Activated naive CD4-positive, alpha-beta T cell treated with anti-CD3 and anti-CD28 coated beads for 36 hours (primary cell): ENCODE measurements at places on chromosomes 16 and 17.

GRCh38 chr17:77245162-77245926 is 104.6 kb downstream of the SEC14L1 start:
- peaks cover 18% of the 10 kb centered on the region for H3K27me3 ChIP-seq
- no peaks in the 10 kb centered on the region for H3K36me3 ChIP-seq
- H3K4me3 ChIP-seq = no peak overlapping the region
- peak; percentile 23 for DNase-seq
- H3K27ac ChIP-seq = no peak overlapping the region

DNA sequence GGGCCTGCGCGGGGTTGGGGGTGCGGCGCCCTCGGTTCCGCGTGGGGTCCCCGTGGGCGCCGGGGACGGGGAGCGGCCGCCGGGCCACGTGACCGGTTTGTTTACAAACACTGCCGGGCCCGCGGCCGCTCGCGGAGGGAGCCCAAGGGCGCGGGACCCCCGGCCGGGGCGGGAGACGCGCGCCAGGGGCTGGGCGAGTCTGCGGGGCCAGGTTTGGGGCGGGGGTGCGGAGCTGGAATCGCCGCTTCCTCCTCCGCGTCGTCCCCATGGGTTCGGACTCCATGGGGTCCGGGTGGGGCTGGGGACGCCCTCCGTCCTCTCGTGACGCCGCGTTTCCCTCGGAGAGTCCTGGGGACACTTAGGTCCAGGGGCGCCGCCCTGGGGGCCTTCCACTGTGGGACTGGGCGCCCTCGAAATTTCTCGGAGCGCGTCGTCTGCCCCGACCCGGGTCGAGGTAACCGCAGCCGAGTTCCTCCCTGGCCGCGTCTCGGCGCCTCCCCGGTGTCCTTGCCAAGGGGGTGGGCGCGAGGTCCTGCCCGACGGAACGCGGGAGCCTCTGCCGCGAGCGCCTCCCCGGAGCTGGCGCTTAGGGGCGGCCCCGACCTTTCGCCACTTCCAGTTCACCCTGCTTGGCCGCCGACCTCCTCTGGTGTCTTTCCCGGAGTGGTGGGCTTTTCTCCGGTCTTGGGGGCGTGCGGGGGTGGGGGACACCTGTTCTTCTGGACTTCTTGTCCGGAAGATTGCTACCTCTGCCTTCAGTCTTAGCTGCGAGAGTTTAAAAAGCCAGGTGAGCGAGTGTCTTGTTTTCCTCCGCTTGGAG is 684 bp downstream of the YPEL2 start:
- H3K27ac ChIP-seq = peak overlapping the region; percentile 67
- peak; percentile 32 for DNase-seq
- H3K4me3 ChIP-seq = peak overlapping the region; percentile 87
- no peaks in the 10 kb centered on the region for H3K27me3 ChIP-seq
- peaks cover 66% of the 10 kb centered on the region for H3K4me1 ChIP-seq

- peaks cover 13% of the 10 kb centered on the region for H3K27me3 ChIP-seq
- H3K36me3 ChIP-seq = no peaks in the 10 kb centered on the region
- DNase-seq = no peak
- H3K27ac ChIP-seq = no peak overlapping the region
- H3K4me1 ChIP-seq = no peaks in the 10 kb centered on the region
- no peak overlapping the region for H3K4me3 ChIP-seq
These were observed 189.1 kb upstream of the ANKFN1 start for GRCh38 chr17:55964191-55964590.

- H3K27ac ChIP-seq = peak overlapping the region; percentile 96
- DNase-seq = peak; percentile 50
- peaks cover 50% of the 10 kb centered on the region for H3K36me3 ChIP-seq
- no peaks in the 10 kb centered on the region for H3K27me3 ChIP-seq
These were observed 18.6 kb downstream of the PRCD start for GRCh38 chr17:76558198-76559095.

- no peaks in the 10 kb centered on the region for H3K36me3 ChIP-seq
- H3K4me3 ChIP-seq = no peak overlapping the region
- DNase-seq = no peak
These were observed 54.5 kb downstream of the TENT4B start for GRCh38 chr16:50207652-50208051.

GRCh38 chr17:17372856-17373520 is 69.8 kb downstream of the NT5M start:
- no peaks in the 10 kb centered on the region for H3K36me3 ChIP-seq
- H3K4me3 ChIP-seq = no peak overlapping the region
- H3K27ac ChIP-seq = no peak overlapping the region
- no peak for DNase-seq

GRCh38 chr17:16908273-16908672 is 63.6 kb downstream of the TNFRSF13B start:
- no peaks in the 10 kb centered on the region for H3K27me3 ChIP-seq
- no peak overlapping the region for H3K4me3 ChIP-seq
- H3K27ac ChIP-seq = no peak overlapping the region
- peaks cover 43% of the 10 kb centered on the region for H3K4me1 ChIP-seq
- no peaks in the 10 kb centered on the region for H3K36me3 ChIP-seq

DNA sequence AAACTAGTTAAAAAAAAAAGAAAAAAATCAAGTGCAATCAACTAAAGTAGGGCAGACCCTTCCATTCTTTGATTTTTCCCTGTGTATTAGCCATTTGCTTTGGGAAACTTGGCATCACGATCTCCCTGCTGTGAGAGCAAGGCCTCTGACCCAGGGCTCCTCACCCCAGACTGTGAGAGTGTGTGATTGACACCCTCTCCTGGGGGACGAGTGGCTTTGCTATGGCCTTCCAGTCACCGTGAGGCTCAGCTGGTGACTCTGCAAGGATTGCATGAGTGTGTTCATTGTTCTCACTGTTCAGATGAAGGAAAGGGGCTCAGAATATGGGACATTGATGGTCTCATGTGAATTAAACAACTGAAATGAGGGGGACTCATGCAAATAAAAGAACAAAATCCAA is 69.0 kb upstream of the BCAR1 start:
- H3K4me1 ChIP-seq = peaks cover 35% of the 10 kb centered on the region
- no peak for DNase-seq
- H3K4me3 ChIP-seq = no peak overlapping the region
